ENCODE measurements at places on chromosomes 3 and 15. TPM values are rescaled to one million over a fixed set of nuclear protein-coding genes. Genes with fewer than 3 reads are reported as not detected.

SYNPR gene
- total RNA-seq = not detected

GRIP2 gene
- total RNA-seq = not detected

HESX1 gene
- 0.57 TPM for total RNA-seq

ATP2C1 gene
- 63.5 TPM for total RNA-seq

ZKSCAN7 gene
- 3.6 TPM for total RNA-seq

VIPR1 gene
- total RNA-seq = 2.8 TPM

ROPN1 gene
- not detected for total RNA-seq

EPB42 gene
- total RNA-seq = not detected

LYSMD2 gene
- total RNA-seq = 21.8 TPM

GNAT1 gene
- not detected for total RNA-seq

GOLGA6L4 gene
- 0.84 TPM for total RNA-seq

DGKG gene
- total RNA-seq = 0.42 TPM

PRR23E gene
- total RNA-seq = not detected

ACAP2 gene
- 36.3 TPM for total RNA-seq

MUSTN1 gene
- not detected for total RNA-seq

NUTM1 gene
- total RNA-seq = not detected

TNNC1 gene
- 1.3 TPM for total RNA-seq

CHRNA5 gene
- 11.3 TPM for total RNA-seq

PGBD4 gene
- 2.9 TPM for total RNA-seq

DOCK3 gene
- total RNA-seq = 2.1 TPM

ISL2 gene
- total RNA-seq = not detected

SLMAP gene
- total RNA-seq = 58.9 TPM

ERC2 gene
- total RNA-seq = not detected

SLC12A6 gene
- total RNA-seq = 23.0 TPM

GNL3 gene
- 247 TPM for total RNA-seq

SAMD7 gene
- not detected for total RNA-seq

BRK1 gene
- total RNA-seq = 101 TPM

CA12 gene
- total RNA-seq = not detected

ADAMTS17 gene
- 1.4 TPM for total RNA-seq

SLC22A14 gene
- not detected for total RNA-seq

AMT gene
- 0.99 TPM for total RNA-seq

C3orf49 gene
- not detected for total RNA-seq

DLL4 gene
- total RNA-seq = not detected

TIMP4 gene
- not detected for total RNA-seq
